ENCODE measurements at places on chromosomes 6 and 20.

- no peak for DNase-seq
Observed at GRCh38 chr6:160999516-160999915, 7.9 kb downstream of the MAP3K4 start.

- DNase-seq = peak; percentile 93
Observed at GRCh38 chr20:16865406-16865805, 117.2 kb downstream of the OTOR start.

DNA sequence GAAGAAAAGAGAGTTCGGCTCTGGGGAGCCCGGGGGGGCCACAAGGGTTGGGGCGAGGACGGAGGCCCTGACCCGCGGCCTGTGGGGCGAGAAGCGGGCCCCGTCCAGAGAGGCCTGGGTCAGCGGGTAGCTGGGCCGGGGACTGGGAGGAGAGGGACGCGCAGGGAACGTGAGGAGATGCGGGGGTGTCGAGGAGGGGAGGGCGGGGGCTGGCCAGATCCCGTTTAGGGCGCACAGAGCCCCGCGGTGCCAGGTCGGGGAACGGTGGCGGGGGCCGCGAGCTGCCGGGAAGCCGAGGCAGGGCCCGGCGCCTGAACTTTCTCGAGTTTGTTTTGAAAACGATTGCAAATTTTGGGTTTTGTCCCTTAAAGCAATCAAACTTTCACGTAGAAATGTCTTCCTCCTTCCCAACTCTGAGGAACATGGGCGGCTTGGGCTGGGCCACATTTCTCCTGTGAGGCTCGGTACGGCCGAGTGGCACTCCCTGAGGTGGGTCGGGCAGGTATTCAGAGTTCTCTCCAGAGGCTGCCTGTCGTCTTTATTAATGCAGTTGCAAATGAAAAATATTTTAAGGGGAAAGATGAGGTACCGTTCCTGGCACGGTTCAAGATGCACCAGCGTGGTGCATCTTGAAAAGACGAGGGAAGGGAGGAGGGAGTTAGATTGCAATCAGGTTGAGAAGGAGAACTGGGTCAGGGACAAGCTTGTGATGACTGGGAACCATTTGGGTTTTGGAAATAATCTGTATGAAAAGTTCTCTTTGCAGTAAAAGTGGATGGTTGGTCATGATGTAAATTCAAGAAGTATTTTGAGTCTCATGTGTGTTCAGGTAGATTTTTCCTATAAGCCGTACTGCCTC, 972 bp downstream of the RNF8 start:
- peak; percentile 75 for DNase-seq

DNA sequence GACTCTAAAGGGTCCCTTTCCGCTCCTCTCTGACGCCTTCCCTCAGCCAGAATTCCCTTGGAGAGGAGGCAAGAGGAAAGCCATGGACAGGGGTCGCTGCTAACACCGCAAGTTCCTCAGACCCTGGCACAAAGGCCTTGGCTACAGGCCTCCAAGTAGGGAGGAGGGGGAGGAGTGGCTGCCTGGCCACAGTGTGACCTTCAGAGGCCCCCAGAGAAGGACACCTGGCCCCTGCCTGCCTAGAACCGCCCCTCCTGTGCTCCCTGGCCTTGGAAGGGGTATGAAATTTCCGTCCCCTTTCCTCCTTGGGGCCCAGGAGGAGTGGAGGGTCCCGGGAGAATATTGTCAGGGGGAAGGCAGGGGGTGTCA, 2.7 kb downstream of the VEGFA start:
- no peak for DNase-seq

DNA sequence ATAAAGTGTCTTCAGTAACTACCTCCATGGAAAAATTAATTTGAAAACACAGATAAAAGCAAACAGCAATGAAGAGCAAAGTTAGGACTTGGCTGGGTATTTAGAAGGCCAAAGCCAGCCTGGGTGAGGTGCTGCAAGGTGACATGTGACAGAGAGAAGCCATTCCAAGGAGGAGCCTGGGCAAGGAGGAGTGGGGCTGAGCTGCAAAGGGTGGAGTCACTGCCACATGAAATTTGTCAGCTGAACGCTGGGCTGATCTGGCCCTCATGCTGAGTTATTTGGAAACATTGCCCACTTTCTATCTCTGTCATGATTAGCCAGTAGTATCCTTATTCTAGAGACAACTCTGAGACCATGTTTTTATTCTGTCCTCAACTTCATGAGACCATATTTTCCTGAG, 76.3 kb downstream of the PERP start:
- DNase-seq = no peak

GRCh38 chr6:2162079-2162445, 83.3 kb downstream of the GMDS start:
- no peak for DNase-seq

GRCh38 chr6:64170316-64170715, 534.7 kb downstream of the PHF3 start:
- DNase-seq = no peak

DNA sequence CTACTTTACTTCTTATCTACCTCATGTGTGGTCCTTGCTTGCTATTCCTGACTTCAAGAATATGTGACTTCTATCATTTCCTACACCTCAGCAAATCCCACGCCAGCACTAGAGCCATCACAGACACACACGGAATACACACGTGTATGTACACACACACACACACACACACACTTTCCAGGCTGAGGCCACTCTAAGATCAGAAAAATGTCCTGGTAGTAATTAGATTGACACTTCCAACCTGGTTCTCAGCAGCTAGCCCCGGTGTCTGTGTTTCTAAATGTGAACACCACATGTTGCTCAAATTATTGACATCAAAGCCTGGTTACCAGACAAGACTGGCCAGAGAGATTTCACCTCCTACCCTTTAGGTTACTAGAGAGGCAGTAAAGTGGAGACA, 54.1 kb upstream of the SASH1 start:
- no peak for DNase-seq

DNA sequence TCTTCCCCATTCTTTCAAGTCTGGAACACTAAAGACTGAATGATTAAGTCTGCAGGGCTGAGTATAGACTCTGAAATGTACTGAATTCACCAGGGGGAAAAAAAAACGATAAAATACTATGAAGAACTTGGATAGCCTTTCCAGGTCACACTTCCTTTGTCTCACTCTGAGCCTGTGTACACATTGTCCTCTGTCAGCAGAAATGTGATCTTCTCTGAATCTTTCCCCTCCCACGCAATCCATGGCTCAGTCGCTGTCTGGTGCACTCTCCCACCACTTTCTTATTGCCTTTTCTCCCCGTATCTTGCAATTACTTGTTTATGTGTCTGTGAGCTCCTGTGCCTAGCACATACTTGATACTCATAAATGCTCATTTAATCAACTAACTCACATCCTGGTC, 212.6 kb upstream of the RSPO3 start:
- no peak for DNase-seq

DNA sequence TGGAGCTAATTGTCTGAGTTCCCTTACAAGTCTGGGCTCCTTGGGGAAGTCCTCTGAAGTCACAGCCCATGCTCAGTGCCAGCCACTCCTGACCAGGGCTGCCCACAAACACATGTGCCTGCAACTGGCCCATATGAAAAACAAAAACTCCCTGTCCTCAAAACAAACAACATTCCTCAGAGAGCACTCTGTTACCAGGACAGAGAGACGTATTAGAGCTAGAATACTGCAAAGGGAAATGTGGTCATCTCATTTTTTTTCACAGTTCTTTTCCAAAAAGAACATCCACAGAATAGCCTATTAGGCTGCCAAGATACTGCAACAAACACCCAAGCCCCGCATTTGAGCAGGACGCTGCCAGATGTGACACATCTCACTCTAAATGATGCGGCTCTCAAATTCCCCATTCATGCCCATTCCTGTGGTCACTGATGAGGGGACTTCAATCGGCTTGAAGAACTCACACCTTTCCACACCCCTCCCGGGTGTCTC, 71.1 kb downstream of the SLC22A23 start:
- no peak for DNase-seq

DNA sequence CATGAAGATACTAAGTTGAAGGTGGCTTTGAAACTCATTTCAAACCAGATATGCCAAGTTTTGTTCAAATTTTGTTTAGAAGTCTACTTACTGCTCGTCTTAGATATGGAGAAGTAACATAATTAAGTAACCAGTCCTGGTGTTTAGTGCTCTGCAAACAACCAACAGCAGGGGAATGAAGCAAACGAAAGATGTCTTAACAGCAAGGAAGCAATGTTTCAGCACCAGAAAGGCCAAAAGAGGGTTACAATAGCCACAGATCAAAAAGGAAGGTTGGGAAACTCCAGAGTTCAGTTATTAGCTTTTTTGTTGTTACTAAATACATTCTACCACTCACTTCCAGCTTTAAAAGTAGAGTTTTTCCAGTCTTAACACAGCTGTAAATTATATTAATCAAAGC, 45.1 kb downstream of the LHFPL5 start:
- DNase-seq = no peak

- peak; percentile 23 for DNase-seq
Observed at GRCh38 chr6:157092736-157093135, 230.6 kb downstream of the TMEM242 start.

DNA sequence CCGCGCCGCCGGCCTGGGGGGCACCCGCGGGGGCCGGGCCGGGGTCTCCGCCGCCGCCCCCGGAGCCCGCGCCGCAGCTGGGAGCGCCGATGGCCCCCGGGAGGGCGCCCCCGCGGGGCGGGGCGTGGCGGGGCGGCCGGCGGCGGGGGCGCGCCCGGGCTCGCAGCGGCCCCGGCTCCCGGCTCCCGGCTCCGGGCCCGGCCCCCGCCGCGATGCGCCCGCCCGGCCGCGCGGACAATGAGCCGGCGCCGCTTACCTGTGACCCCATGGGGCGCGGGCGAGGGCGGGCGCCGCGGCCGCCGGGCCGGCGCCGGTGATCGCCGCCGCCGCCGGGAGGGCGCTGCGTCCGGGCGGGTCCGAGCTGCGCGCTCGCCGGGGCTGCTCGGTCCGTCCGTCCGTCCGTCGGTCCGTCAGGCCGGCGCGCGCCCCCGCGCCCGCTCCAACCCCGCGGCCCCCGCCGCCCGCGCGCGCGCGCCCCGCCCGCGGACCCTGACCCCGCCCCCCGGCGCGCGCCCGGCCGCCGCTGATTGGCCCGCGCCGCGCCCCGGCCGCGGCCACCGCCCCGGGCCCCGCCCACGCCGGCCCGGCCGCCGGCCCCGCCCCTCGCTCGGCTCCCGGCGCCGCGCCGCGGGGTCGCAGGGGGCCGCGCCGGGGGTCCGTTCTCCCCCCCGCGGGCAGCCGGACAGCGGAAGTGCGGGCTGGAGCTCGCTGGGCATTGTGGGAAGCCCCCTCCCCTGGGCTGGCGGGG, at the start of gene ZBTB46:
Gene ZBTB46 (minus strand): TSS at position 424 of the 748 bp plus-strand sequence. CDS start 40,507 bp downstream, outside the sequence.
- DNase-seq = peak; percentile 56

DNA sequence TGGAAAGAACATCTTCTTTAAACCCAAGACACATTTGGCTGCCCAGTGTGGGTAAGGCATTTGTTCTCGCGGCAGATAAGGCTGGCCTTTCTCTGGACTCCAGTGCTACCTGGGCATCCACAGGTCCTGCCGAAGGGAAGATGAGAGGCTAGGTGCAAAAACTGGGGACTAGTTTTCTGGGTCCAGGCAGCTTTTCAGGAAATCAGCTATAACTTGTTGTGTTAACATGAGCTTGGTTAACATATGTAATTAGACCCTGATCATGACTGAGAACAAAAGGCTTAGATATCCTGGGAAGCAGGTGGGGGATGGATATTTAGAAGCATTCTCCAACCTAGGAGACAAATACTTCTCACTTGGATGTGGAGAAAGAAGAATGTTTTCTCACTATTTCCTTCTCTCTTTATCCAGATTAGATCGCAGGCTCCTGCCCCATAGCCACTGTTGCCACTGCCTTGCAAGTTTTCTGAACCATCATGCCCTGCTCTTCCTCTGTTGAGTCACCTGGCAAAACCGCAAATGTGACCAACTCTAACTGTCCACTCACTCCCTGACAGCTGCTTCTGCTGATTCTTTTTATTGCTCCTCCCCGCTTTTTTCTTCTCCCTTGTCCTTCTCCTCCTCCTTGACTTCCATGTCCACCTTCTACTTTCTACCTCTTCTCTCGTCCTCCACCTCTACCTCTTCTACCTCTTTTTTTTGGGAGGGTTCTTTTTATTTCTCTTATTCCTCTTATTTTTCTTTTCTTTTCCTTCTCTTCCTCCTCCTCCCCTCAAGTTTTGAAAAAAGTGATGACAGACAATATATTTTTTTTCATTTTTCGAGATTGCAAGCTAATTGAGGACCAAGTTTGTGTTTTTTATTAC, 258.1 kb downstream of the UTRN start:
- no peak for DNase-seq

DNA sequence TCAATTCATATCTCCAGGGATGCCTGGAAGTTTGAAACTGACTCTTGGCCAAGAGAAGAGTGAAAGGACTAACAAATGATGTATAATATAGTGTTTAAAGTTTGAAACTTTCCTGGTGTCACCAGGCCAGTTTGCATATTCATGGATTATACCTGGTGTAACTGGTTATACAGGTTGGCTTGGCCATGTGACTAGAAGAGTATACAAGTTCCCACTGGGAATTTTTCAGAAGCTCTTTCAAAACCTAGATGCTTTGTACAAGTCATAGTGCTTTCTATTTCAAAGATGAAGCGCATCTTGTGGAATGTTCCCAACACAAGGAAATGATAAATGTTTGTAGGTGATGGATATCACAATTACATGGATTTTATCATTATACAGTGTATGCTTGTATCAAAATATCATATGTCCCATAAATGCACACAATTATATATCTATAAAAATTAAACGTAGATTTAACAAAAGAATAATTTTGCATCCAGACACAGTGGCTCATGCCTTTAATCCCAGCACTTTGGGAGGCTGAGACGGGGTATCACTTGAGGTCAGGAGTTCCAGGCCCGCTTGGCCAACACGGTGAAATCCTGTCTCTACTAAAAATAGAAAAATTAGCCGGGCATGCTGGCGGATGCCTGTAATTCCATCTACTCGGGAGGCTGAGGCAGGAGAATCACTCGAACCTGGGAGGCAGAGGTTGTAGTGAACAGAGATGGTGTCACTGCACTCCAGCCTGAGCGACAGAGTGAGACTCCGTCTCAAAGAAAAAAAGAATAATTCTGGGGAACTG, 1420.2 kb downstream of the GRIK2 start:
- DNase-seq = no peak

DNA sequence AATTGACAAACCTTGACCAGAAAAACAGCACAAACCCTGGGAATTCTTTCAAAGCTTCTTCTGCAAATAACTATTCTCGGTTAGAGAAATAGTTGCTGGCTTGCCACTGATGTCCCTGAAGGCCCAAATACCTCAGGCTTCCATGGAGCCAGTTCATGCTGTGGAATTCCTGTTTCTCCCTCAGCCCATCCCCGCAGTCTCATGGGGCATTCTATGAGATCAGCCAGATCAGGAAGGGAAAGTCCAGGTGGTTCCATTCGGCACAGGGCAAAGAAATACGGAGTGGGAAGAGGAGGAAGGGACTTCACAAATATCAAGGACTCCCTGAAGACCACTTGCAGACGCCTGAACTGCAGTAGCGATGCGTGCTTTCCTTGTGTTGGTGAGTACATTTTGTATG, 63.3 kb downstream of the MYLK4 start:
- no peak for DNase-seq

DNA sequence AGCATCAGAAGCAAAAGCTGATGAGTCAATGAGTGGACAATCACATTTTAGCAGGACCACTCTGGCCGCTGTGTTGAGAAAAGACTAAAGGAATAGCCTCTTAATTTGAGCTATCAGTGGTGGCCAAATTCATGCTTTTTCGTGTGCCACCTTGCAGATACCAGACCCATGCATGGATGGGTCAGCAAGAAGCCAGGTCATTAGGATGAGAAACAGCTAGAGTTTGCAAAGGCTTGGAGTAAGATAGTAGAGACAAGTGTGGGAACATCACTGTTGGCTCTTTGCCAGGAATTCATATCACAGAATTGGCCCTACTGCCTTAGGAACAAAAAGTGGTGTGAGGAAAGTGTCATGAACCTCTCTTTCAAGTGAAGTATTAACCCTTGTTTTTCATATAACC, 25.5 kb downstream of the MRAP2 start:
- DNase-seq = no peak

- no peak for DNase-seq
Observed at GRCh38 chr6:42049948-42050296, 402 bp upstream of the TAF8 start.

Measured in NCI-H146 (cell line).